Naive B cell (primary cell): ENCODE measurements at places on chromosomes 12 and 14.

GRCh38 chr14:67680121-67680602, 5.7 kb upstream of the VTI1B start:
- no peak for DNase-seq

- DNase-seq, result no peak
Observed at GRCh38 chr14:51481643-51482042, 170.1 kb upstream of the FRMD6 start.

GRCh38 chr12:94174576-94174975, 26.2 kb downstream of the PLXNC1 start:
- peak; percentile 48 for DNase-seq

- peak; percentile 99 for DNase-seq
Observed at GRCh38 chr12:53379389-53380103, 430 bp upstream of the SP1 start.

- DNase-seq, result no peak
Observed at GRCh38 chr12:41905759-41906297, 238.8 kb downstream of the GXYLT1 start.

- DNase-seq, result no peak
Observed at GRCh38 chr12:45232146-45232755, 16.4 kb downstream of the ANO6 start.

- DNase-seq, result no peak
Observed at GRCh38 chr12:20368651-20369304, 441 bp downstream of the PDE3A start.

DNA sequence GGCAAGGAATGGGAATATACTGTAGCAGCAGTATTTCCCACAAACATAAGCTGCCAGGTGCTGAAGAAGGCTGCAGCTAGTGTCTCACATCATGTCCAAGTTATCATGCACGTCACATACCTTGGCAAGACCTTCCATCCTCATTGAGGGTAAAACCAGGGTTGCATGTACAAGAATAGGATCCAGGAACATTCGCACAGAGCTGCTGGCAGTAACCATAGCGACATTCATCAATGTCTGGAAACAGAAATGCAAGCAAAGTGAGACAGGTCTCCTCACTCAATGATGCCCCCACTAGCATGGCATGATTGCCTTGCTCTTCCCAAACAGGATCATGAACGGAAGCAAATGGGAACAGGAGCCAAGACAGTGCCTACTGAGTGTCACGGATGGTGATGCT, 23.8 kb upstream of the TC2N start:
- DNase-seq, result no peak

DNA sequence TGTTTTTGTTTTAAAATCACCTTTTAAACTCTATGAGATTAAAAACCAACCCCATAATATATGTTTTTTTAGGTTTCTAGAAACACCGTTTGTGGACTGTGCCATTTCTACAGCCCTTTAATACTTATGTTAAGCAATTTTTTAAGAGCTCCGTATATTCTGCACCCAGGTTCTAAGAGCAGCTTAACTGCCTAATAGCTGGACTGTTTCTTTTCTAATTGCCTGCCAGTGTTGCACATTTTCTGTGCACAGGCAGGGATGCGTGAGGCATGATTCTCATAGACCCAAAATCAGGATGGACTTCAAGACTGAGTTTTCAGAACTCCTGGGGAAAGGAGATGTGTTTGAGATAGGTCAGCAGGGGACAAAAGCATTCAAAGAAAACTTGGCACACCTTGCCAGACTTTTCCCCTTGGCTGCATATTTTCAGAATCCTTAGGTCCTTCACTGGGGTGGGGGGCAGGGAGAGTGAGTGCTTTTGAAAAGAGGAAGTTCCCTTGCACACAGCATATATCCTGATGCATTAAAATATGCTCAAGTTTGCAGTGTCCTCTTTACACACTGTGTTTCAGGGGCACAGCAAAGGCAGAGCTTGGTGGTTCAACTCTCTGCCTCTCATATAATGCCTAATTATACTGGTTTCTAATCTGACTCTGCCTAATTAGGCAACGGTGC, 27.9 kb downstream of the TMEM30B start:
- DNase-seq, result no peak

DNA sequence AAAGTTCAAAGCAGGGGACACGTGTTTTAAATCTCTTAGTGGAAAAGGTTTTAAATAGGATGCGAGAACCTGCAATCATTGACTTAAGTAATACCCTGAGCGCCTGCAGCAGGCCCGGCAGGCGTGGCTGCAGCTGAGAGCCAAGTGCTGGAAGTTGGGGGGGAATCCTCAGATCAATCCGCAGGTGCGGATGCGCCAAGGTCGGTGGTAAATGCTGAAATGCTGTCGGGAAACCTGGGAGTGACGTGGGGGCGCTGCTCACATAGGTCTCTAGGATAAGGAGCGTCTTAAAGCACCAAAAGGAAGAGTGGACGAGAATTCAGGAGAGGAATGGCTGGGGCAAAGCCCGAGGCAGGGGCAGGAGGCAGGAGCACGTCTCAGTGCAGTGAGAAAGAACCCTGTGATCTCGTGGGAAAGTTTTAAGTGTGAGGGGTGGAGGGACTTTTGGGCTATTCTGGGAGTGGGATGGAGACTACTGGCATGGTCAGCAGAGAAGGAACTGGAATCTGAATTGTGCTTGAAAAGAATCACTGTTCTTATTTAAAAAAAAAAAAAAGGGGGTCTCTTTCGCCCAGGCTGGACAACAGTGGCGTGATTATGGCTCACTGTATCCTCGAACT, 883 bp upstream of the CDCA4 start:
- DNase-seq, result no peak

DNA sequence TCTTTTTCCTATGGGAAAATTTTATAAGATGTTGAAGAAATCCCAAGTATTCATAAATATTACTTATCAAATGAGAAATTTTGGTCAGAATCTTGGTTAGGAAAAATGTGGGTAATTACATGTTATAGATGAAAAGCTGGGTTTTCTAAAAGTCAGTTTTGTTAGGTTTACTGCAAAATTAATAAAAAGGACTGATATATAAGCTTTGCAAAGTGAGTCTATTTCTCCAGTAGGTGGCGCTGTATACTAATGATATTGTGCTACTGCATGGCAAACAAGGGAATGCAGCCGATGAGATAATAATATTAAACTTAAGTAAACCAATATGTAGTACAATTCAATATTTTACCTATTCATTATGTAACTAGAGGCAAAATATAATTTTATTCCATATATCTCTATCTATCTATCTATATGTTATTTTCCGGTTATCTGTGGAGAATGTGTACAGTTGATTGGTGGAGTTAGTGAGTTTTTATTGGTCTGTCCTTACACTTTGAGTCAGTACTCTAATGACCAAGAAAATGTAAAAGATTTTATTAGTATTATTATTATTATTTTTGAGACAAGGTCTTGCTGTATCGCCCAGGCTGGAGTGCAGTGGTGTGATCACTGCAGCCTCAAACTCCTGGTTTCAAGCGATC, 32.9 kb downstream of the MIPOL1 start:
- DNase-seq, result no peak

DNA sequence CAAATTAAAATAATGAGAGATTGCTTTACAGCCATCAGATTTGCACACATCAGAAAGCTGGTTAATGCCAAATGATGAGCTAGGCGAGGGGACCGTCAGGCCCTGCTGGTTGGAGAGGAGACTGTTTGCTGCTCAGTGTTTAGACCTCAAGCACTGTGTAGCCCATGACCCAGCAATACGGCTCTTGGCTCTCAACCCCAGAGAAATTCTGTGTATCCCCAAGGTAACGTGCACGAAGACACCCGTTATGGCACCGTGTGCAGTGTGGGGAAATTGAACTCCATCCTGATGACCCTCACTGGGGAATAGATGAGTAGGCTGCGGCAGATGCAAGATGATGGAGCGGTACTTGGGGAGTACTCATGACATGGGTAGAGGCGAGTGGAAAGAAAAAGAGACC, 55.7 kb downstream of the EID3 start:
- DNase-seq, result no peak

DNA sequence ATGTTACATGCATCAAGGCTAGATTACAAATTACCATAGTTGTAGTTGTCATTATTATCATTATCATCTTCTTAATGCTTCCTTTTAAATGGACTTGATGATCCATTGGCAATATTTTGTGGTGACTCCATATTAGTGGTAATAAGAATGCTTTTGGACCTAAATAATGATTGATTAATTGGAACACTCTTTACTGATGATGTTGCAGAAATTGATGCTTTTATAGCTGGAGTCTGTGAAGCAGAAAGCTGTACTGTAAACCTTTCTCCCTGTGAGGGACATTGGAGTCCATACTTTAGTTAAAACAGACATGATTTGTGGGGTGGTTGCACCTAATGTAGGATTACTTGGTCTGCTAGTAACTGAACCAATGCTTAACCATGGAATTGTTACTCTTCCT, 190.4 kb downstream of the ATXN7L3B start:
- no peak for DNase-seq

GRCh38 chr14:27608377-27608776, 1010.5 kb upstream of the NOVA1 start:
- no peak for DNase-seq

DNA sequence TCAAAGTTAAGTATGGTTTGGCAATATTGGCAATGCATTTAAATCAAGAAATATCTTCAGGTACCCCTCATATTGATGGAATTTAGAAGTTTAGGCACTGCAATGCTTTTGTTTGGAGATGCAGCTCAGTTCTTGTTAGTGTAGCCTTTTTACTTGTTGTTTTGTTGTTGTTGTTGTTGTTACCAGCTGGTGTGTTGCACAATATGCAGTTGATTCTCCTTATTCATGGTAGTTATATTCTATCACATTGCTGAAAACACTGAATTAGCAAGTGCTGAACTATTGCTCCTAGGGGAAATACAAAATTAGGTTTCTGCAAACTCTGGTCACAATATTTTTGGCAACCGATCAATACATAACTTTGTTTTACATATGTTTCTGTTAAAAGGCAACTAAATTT, 34.8 kb downstream of the CCER1 start:
- no peak for DNase-seq

GRCh38 chr12:14843425-14843887, at the start of gene ART4:
ART4 (minus strand) TSS chr12:14843526; CDS start chr12:14843113, 413 bp downstream.
- DNase-seq, result no peak

- DNase-seq, result no peak
Observed at GRCh38 chr12:6319446-6319845, 9.0 kb downstream of the PLEKHG6 start.

DNA sequence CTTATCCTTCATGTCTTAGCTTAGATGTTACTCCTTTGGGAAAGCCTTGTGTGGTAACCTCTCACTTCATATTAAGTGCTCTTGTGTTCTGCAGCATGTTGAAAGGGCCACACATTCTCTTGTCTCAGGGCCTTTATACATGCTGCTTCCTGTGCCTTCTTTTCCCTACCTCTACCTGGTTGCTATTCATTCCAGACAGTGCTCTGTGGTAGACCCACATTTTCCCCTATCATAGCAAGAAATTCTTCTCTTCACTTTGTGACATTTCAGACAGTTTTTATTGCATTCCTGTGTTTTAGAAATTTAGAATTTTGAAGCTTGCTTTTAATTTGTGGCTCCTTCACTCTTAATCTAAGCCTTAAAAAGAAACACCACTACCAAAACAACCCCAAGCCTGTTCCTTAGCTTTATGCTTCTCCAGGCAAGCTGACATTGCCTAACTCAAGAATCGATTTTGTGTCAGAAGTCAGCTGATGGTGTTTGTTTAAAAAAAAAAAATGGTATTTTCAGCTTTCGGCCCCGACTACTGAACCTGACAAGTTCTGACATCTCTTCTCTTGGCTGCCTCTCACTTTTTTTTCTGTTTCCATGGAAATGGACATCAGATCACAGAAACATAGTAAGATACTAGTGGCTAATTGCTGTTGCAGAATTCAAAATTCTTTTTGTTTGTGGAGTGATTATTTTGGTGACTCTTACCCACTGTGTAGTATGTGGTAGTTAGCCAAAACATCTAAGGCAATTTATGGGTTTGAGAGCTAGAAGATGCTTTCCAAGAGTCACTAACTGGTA, 156.3 kb downstream of the NUBPL start:
- no peak for DNase-seq

- no peak for DNase-seq
Observed at GRCh38 chr14:104224506-104225277, 86.3 kb downstream of the KIF26A start.

DNA sequence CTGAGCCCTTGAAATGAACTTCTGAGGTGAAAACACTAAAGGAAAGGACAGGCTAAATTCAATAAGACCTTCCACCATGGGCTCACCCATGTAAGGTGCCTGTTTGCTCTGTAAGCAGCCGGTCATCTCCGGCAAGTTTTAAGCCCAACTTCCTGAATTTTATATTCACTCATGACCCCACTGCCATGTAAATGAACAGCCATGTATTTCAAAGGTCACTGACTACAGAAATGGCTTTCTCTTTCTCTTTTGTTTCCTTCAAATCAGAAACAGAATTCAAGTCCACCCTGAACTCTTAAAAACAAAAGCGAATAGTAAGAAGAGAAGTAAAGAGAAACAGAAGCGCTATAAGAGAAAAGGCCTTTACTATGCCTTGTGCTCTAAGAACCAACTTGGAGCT, 61.7 kb upstream of the OVCH1 start:
- DNase-seq, result no peak

- DNase-seq, result no peak
Observed at GRCh38 chr14:62206456-62206855, 444.2 kb downstream of the SNAPC1 start.

DNA sequence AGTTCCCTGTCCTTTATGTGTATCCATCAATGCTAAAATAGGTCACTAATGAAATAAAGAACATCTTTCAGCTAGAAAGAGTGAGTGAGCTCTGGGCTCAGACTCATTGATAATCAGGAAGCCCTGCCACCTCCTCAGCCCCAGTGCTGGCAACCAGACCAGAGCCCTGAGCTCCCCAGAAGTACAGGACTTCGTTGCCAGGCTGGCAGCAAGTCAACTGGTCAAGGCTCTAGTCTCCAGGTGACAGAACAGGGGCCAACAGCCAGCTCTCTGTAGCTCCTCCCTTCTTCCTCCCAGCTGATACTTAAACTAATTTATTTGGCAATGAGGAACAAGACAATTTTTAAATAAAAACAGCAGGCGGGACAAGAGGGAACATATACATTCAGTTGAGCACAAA, 145.3 kb downstream of the EGLN3 start:
- DNase-seq, result no peak

- no peak for DNase-seq
Observed at GRCh38 chr14:61130512-61131260, 149.6 kb downstream of the SLC38A6 start.

- no peak for DNase-seq
Observed at GRCh38 chr14:63542231-63542999, 762 bp downstream of the PPP2R5E start.
